ENCODE measurements at places on chromosomes 4 and X.

GRCh38 chr4:11727903-11728564 is 299.3 kb upstream of the HS3ST1 start:
- no peak for DNase-seq

DNA sequence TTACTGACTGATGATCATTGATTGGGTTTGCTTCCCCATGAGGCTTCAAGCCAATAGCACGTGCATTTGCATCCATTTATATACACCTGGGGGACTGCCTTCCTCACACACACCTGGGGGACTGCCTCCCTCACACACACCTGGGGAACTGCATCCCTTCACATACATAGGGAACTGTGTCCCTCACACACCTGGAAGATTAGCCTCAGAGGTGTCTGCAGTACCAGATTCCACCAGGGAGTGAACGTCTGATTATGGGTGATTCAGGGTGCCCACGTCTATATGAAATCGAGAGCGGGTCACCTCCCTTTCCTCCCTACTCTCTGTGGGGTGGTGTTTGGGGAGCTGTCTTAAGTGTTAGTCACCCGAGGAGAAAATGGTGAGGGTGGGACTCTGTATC is 16.9 kb downstream of the CD99 start:
- DNase-seq: no peak

DNA sequence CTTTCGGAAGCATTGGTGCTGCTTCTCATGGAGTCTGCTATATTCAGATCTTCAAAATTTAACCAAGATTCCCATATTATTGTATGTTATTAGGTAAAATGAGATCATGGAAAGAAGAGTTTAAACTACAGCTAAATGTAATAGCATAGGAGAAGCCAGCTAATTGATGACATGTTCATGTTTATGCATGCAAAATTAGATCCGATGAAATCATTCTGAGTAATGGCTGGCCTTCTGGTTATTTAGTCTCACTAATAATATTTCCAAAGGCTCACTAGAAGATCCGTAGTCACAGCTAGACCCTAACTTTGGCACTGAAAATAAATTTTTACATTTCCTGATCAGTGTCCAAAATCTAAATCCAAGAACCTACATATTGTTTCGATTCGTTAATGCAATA is 19.8 kb upstream of the PHKA2 start:
- no peak for DNase-seq

DNA sequence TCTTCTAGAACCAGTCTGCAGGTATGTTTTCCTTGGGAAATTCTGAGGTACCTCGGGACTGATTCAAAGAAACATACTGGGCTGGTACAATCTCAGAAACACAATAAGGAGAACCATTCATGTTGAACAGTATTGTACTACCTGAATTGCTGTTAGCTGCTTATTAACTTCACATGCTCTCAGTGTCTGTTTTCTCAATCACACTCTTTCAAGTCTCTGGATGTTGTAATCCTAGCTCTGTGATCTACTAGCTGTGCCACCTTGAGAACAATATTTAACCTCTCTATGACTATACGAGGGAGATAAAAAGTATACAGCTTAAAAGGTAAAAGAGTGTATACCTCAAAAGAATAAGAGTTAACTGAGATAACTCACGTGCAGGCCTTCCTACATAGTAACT is 10.3 kb downstream of the CCDC158 start:
- no peak for DNase-seq

DNA sequence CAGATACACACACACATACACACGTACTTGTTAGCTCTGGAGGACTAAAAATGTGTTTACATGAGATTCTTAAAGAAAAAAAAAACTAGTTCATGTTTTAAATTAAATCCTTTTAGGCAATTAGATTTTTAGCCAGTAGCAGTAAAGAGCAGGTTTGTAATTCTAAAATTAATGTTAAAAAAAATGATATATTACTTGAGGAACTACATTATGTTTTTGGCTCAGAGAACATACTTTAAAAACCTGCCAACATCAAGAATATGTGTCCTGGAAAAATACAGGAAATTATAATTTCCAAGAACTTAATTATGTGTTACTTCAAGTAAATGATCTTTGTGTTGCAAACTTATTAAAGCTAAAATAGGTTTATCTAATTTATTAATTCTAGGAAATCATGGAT is 594.3 kb upstream of the PCDH7 start:
- DNase-seq: no peak

DNA sequence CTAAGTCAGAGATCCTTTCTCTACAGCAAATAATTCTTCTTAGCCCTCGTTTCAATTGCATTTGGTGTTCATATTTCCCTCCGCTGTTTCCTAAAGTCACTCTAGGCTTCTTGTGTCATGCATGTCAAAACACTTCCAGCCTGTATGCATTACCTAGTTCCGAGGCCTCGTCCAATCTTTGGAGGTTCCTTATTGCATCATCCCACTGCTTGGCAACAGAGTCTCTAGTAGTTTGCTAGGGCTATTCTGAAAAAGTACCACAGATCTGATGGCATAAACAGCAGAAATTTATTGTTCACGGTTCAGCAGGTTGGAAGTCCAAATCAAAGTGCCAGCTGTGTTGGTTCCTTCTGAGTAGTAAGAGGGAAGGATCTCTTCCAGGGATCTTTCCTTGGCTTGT is 5.9 kb downstream of the H2BW2 start:
- DNase-seq: no peak

DNA sequence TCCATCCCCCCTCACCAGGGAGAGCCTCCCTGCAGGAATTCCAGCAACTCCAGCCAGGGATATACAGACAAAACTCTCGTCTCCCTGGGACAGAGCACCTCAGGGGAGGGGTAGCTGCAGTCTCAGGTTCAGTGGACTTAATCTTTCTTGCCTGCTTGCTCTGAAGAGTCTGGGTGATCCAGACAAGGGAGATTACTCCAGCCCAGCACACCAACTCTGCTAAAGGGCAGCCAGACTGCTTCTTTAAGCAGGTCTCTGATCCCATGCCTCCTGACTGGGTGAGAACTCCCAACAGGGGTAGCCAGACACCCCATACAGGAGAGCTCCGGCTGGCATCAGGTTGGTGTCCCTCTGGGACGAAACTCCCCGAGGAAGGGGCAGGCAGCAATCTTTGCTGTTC is 888.7 kb downstream of the RAB28 start:
- DNase-seq: no peak

GRCh38 chr4:17762726-17763125 is 18.7 kb downstream of the FAM184B start:
- no peak for DNase-seq

- no peak for DNase-seq
Observed at GRCh38 chr4:47468706-47469365, 5.3 kb upstream of the COMMD8 start.

- no peak for DNase-seq
Observed at GRCh38 chrX:40058719-40059118, 39.0 kb downstream of the BCOR start.

All from stimulated activated CD4-positive, alpha-beta T cell treated with anti-CD3 and anti-CD28 coated beads, Interleukin-12 subunit alpha, Interleukin-12 subunit beta, amount 100 ng/mL, for 4 hours (primary cell).